ENCODE measurements at places on chromosomes 7 and 10.

DNA sequence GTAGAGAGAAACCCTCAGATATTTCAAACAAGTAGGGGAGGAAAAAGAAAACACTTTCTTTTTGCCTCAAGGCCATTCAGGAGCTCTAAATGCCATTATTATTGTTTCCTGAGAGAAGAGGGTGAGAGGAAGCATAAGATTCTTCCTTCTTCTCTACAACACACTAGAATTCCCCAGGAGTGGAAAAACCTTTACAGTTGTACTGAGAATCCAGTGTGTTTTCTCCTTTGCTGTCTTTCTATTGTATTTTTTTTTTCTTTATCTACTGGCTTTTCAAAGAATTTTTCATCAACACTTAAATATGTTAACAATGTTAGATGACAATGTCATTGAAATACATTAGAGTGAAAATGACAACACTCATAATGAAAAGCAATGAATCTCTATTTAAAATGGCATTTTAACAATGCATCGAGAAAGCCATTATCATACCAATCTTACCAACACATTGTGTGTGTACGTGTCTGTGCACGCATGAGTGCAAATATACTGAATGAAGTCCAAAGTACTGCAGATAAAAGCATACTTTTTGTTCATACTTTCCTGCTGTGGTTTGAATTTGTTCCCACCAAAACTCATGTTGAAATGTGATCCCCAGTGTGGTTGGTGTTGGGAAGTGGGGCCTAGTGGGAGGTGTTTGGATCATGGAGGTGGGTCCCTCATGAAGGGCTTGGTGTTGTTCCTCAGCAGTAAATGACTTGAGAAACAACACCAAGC, 24.2 kb upstream of the MACC1 start:
- no peak for DNase-seq

GRCh38 chr10:100807241-100807951, 62.0 kb downstream of the PAX2 start:
- no peak for DNase-seq

DNA sequence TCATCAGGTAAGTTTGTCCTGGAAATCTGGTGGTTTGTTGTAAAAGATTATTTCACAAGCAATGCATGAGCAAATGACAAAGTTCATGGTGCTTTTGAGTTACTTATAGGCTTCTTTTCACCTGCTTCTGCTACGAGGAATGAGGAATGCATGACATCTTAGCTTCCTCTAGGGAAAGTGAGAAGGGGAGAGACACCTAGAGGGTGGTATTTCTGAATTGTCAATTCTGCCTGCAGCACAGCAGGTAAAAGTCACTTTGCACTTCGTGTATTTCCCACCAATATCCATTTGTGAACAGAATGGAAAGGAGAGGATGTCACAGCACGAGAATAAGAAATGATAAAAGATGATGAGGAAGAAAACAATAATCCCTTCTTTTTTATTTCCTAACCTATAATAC, 153.4 kb upstream of the FEZF1 start:
- DNase-seq: no peak

GRCh38 chr10:17053513-17053912, 76.1 kb downstream of the CUBN start:
- DNase-seq: no peak

- DNase-seq: peak; percentile 98
Observed at GRCh38 chr7:5237286-5237685, 45.5 kb upstream of the SLC29A4 start.

GRCh38 chr7:29332875-29333855, 138.6 kb downstream of the CHN2 start:
- no peak for DNase-seq

DNA sequence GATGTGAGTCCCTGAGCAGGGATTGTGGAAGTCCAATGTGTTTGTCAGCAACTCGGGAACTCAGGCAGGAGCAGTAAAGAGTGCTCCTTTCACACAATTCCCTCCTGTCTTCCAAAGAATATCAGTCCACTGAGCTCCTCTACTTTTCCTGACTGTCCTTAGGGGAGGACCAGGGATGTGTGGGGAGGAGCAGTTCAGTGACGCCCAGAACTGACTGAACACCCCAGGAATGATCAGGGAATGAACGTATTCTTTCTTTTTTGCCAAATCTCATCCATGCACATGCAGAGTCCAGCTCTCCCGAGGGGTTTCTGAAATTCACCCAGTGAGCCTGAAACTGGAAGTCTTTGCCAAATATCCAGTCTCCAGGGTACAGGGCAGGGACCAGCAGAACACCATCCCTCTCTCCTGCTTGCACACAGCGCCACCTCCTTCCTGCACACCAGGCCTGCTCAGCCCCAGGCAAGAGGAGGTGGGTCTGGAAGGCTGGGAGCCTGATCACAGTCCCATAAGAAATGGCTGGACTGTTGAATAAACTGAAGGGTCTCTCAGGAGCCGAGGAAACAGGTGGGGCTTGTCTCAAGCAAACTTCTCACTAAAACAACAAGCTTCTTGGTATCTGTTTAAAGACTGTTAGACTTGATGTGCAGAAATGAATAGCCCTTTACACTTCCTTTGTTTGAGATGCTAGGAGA, 294.7 kb downstream of the C7orf25 start:
- no peak for DNase-seq

GRCh38 chr7:139589474-139589873, 66.0 kb downstream of the CLEC2L start:
- DNase-seq: peak; percentile 22

GRCh38 chr10:77978360-77978759, 51.0 kb downstream of the POLR3A start:
- DNase-seq: no peak

DNA sequence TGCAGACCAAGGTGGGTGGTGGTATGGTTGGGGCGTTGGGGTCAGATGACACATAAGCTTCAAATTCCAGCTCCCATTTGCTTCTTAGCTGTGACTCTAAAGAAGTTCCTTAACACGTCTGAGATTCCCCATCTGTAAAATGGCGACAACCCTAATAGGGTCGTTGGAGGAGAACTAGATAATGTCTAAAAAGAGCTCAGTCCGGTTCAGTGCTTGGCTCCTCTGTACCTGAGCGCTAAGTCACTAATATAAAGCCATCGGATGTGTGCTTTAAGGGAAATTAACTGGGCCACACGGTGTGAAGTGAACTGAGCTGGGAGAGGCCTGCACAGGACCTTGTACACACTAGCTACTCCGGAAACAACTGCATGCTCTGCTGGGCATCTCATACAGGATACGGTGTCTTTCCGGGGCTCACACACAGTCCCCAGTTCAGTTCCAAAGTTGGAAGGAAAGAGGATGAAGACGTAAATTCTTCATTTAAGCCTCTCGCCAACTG, 476 bp upstream of the ZFYVE27 start:
- no peak for DNase-seq

DNA sequence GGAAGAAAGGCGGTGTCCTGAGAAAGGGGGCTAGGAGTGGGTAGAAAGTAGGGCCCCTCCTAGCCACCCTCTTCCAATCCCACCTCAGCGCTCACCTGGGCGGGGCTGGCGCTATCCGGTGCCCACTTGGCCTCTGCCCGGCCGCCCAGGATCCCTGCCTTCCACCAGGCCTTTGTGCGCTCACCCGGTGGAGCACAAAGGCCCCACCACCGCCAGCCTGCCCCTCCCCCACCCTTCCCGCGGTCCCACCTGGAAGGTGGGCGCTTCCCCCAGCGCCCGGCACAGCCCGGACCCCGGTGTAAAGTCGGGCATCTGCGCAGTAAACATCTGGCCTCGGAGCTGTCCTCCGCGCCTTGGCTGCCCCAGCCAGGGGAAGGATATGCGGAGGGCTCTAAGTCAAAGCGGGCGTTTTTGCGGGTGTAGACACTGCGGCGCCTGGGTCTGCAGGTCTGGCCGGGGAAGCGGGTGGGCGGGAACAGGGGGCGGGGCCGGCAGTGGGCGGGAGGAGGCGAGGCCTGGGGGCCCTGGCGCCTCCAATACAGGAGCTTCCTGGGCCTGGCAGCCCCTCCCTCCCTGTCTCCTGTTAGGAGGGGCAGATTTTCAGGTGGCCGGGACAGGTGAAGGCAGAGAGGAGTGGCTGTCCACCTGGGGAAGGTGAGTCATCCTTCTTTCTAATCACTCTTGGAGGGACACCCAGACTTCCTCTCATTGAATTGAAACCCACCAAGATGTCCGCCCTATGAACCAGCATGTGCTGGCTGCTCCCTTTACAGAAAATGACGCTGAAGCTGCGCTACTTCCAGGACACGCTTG, 49.3 kb downstream of the PNLIPRP2 start:
- no peak for DNase-seq

DNA sequence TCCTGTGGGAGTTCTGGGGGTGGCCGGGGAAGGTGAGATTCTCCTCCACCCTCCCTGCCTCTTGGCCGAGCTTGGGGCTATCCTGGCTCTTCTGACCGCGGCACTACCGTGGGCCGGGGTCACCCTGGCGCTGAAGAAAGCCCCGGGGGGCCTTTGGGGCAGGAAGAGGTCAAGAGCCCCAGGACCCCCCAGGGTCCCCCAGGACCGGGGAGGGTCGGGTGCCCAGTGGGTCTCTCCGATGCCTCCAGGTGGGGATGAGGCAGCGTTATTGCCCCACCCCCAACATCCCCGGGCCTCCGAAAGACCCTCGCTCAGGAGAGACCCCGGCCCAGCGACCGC, 439 bp upstream of the KNDC1 start:
- DNase-seq: no peak

- DNase-seq: no peak
Observed at GRCh38 chr10:692682-693351, 3.3 kb upstream of the DIP2C start.

GRCh38 chr7:114405427-114405826, 9.2 kb upstream of the FOXP2 start:
- DNase-seq: no peak

- DNase-seq: no peak
Observed at GRCh38 chr7:146129296-146129695, 12.7 kb downstream of the CNTNAP2 start.

Measured in suppressor macrophage (primary cell).